ENCODE measurements at places on chromosomes 5 and 9.

- DNase-seq, result no peak
Observed at GRCh38 chr9:99590840-99591239, 230.8 kb upstream of the NR4A3 start.

DNA sequence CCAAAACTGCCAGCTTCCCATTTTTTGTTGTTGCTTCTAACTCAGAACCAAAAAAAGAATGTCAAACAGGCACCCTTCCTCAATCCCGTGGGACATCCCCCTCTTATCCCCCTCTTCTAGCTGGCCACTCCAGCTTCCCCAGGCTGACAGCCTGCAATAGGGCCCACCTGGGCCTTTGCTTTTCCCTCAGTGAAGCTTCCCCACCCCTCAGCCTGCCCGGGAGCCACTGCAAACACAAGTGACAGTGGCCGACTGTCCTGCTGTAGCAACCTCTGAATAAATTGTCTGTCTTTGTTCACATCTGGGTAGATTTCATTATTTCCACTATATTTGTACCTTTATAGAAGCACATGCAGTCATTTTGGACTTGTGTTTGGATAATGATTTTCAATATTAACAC, 245.3 kb downstream of the GADD45G start:
- DNase-seq, result no peak

DNA sequence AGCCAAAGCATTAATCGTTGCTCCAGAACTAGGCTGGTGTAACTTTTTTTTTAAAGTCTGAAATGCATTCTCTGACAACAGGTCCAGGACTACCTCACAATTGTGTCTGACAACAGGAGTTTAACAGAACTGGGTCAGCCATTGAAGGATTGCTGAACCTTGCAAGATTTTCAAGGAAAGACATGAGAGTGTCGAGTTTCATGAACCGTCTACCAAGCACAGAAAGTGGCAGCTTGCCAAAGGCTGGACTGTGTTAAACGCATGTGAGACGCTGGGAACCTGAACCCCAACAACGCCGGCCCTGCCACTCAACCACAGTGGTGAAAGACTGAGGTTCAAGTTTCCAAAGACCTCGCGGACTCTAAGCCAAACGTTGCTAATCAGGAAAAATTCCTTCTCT, 79.1 kb downstream of the LHFPL2 start:
- DNase-seq, result peak; percentile 69

DNA sequence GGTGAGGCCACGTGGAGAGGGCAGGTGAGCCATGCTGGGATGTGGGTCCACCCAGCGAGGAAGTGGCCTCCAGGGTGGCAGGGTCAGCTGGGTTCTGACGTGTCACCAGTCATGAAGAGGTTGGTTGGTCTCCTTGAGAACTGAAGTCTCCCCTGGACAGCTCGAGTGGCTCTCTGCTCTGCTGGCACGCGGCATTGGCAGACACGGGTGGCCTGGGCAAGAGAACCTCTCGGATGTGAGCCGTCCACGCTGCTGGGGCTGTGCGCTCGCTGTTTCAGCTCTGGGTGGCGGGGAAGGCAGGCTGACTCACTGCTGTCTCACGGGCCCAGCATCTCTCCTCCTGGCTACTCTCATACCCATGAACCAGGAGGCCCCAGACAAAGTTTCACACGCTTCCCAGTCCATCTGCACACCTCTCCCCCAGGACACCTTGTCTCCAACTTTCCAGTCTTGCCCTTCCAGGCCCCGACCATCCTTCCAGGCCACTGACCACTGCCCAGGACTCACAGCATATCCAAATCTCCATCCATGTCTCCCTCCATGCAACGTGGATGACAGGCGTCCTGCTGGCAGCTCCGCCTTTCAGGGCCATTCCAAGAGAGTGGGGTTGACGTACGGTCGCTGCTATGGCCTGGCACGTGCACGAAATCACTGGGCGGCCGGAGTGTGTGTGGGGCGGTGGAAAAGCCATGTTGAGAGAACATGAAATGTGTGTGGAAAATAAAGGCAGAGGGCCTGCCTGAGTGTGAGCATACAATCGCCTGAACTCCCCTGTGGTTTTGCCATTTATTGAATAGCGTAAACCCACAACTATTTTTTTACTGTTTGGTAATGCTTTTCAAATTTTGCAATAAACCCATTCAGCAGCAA, 145.0 kb upstream of the COL5A1 start:
- no peak for DNase-seq

GRCh38 chr9:117307701-117308100, 107.2 kb downstream of the ASTN2 start:
- no peak for DNase-seq

GRCh38 chr9:86494644-86495111, 140.5 kb upstream of the TUT7 start:
- no peak for DNase-seq

- no peak for DNase-seq
Observed at GRCh38 chr9:30035761-30036160, 2348.7 kb upstream of the ACO1 start.

GRCh38 chr5:72474046-72474500, 33.1 kb downstream of the ZNF366 start:
- DNase-seq, result peak; percentile 34

DNA sequence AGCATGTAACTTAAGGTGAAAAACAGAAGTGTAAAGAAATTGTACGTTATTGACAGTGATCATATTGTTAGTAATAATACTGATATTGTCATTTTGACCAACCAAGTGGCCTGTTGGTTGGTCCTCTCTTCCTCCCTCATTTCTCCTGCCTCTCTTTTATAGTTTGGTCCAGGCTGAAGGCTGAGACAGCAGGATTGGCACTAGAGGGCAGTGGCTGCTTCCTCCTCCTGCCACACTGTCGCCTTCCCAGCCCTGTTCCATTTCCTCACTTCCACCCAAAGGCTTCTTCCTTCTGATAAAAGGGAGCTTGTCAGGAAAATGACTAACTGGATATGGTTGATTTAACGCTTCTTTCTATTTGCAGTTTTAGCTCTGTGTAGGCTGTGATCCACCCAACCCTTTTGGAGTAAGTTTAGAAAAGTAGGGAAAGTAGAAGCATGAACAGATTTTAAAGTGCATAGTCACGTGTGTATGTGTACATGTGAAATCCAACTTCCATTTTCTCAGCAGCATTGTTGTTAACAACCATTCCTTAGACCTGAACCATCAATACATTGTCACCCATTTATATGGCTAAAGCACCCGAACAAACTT, 35.6 kb downstream of the PTCD2 start:
- no peak for DNase-seq

GRCh38 chr9:103819936-103820335, 274.2 kb upstream of the SMC2 start:
- DNase-seq, result no peak

GRCh38 chr9:22255337-22255736, 191.3 kb upstream of the DMRTA1 start:
- no peak for DNase-seq

DNA sequence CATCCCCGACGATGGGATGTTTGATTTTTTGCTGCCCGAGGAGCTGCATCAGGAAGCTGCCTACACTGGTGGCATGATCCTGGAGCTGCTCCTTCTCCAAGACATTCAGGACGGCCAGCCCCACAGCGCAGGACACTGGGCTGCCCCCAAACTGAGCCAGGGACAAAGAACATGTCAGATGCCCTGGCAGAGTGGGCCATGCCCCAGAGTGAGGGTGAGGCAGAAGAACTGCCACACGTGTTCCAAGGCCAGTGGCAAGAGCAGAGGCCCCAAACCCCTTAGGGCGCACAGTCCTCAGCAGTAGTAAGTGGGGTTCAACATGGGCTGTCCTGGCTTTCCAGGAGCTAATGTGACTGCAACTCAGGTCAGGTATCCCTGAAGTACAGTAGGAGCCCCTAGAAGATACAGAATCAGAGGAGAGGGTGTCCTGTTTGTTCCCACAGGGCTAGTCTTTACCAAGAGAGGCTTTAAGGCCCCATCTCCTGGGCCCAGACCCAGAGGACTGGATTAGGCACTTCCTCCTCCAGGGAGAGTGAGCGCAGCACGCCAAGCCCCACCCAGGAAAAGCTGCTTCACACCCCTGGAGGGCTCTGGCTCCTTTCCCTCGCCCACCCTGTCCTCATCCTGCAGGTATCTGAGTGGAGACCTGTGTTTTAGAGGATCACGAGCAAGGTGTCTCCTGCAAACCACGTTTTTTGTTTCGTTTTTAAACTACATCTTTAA, 11.1 kb downstream of the HNRNPAB start:
- peak; percentile 20 for DNase-seq

- no peak for DNase-seq
Observed at GRCh38 chr9:8680658-8681057, 881.1 kb upstream of the DMAC1 start.

- no peak for DNase-seq
Observed at GRCh38 chr5:14847471-14847870, 24.1 kb downstream of the ANKH start.
